Memory B cell (primary cell): ENCODE measurements at places on chromosomes 3 and 15.
A peak's percentile ranks its signal among the peaks of the same experiment; 100 is the strongest.

DNA sequence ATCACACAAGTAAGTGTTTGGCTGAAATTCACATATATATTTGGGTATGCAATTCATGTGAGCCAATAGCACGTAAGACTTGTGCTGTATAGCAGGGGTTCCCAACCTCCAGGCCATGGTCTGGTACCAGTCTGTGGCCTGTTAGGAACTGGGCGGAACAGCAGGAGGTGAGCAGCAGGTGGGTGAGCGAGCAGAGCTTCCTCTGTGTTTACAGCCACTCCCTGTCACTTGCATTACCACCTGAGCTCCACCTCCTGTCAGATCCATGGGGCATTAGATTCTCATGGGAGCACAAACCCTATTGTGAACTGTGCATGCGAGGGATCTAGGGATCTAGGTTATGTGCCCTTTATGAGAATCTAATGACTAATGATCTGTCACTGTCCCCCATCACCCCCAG is 59.7 kb downstream of the MAP3K13 start:
- no peak for DNase-seq

DNA sequence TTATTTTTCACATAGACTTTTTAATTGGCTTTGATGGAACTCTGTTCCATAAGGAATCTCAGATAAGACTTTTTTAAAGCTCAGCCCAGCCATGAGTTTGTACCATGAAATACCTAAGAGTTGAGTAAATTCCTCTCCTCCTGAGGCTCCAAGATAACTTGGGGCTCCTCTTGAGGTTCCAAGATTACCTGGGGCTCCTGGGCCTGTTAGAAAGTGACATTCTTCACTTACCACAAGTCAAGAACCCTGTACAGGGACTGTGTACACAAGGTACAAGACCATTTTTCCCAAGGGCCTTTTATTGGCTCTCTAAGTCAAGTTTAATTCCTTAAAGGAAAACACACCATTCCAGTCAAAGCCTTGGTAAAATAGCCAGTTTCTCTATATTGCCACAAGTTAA is 111.3 kb upstream of the PRR20G start:
- DNase-seq: no peak

DNA sequence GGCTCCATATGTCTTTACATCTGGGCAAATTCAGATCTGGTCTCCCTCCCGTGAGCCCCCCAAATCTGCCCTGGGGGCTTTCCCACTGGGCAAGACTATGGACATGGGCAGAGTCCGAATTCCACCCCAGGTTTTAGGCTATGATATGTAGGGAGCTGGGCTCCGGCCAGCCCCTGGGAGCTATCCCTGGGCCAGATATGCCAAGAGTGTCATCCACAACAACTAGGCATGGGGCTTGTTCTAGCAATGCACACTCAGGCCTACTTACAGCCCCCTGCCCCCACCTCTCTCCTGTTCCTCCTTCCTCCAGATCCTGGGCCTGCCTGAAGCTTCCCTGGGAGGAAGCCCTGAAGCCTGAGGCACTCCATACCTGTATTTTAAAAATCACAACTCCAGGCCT is 622 bp downstream of the XIRP1 start:
- no peak for DNase-seq

- no peak for DNase-seq
Observed at GRCh38 chr3:186746008-186746407, 28.8 kb downstream of the KNG1 start.

GRCh38 chr3:137866933-137867332 is 102.8 kb downstream of the SOX14 start:
- no peak for DNase-seq

GRCh38 chr3:170584585-170585007 is 1.3 kb downstream of the SLC7A14 start:
- peak; percentile 24 for DNase-seq

DNA sequence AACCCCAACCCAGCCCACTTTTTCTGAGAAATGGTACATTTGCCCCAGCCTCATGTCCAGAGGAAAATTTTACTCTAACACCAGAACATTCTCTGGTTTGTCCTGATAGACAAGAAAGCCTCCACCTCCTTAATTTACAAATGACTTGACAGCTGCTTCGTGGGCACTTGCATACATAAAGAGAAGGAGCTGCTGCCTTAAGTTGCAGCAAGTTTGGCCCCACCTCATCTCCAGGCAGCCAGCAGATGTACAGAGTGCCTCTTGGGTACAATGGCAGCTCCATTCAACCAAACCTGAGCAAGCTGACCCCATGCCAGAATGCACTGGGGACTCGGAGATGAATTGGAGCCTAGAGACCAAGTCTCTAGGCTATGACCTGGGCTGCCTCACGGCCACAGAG is 6.2 kb upstream of the H1-8 start:
- DNase-seq: no peak

GRCh38 chr15:39580117-39580484 is 778 bp upstream of the THBS1 start:
- DNase-seq: no peak

- no peak for DNase-seq
Observed at GRCh38 chr3:16028604-16029003, 145.9 kb upstream of the GALNT15 start.

- no peak for DNase-seq
Observed at GRCh38 chr15:60614028-60614427, 135.1 kb upstream of the ICE2 start.

GRCh38 chr3:3893590-3893989 is 94.4 kb downstream of the LRRN1 start:
- DNase-seq: no peak

DNA sequence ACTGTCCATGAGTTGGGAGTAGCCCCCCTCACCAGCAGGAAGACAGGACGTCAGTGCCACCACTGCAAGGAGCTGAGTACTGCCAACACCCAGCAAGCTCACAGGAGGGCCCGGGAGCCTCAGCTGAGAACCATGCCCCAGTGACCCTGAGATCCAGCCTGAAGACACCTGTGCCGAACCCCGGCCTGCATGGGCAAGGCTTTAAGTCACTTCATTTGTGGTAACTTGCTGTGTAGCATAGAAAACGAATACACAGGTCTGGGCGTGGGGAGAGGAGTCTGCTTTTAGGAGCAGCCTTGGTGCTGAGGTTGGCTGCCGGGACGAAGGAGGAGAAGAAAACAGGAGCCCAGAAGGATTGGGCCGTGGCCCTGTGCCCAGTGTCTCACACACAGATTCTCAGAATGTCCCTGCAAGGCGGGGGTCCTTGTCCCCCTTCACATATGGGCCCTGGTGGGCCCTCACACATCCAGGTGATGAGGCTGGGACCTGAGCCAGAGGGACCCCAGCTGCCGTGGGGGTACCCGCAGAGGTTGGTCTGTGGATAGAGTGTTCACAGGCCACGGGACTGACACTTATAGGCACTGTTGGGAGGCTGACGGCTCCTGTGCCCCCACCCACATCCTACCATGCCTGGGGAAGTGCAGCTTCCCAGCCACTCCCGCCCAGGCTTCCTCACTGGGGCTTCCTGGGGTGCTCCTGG is 85.3 kb downstream of the PLXNA1 start:
- DNase-seq: no peak

DNA sequence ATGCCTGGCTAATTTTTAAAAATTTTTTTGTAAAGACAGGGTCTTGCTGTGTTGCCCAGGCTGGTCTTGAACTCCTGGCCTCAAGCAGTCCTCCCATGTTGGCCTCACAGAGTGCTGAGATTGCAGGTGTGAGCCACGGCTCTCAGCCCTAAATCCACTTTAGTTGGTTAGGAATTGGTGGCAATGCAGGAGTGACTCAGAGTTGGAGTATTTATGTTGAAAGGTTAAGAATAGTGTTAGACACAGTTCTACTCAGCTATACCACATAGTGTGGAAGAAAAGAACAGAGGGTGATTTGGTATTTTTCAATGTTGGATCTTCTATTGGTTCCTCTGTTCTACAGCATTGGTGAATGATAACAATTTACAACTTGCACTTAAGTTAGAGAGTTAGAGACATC is 7.6 kb downstream of the ZNF639 start:
- DNase-seq: no peak

DNA sequence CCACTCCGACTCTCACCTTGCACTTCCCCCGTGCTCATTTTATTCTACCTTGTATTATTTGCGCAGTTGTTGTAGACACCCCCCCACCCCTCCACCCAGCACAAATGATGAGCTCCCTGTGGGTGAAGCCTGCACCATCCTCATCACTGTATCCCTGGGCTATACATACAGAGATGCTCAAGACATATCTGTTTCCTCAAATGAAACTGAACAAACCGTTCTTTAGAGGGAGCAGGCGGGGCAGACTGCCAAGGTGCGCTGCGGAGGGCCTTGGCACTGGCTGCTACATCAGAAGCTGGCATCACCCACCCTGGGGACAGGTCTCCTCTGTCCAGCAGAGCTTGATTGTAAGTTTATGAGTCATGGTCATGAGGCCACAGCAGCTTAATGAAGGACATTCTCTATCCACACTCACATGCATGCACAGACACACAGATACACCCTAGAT is 29.0 kb downstream of the ADCY5 start:
- no peak for DNase-seq

GRCh38 chr3:11362600-11362999 is 90.4 kb downstream of the ATG7 start:
- DNase-seq: no peak

DNA sequence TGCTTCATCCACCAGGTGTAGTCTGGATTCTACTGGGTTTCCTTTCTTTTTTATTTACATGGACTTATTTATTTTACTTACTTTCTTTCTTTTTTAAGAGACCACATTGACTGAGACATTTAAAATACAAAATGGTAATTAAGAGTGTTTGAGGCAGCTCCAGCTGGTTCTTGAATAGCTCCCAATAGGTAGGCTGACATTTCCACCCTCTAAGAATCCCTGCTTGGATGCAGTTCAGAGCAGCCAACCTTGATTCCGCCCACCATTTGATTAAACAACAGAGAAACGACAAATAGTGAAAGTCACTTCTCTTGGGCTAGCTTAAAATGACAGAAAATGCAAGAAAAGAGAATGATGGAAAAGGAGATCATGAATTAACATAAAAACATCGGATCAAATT is 270.5 kb downstream of the TUSC7 start:
- DNase-seq: no peak

- no peak for DNase-seq
Observed at GRCh38 chr3:172776049-172776717, 25.7 kb downstream of the ECT2 start.

GRCh38 chr3:157541506-157542236 is 38.5 kb upstream of the VEPH1 start:
- DNase-seq: no peak

DNA sequence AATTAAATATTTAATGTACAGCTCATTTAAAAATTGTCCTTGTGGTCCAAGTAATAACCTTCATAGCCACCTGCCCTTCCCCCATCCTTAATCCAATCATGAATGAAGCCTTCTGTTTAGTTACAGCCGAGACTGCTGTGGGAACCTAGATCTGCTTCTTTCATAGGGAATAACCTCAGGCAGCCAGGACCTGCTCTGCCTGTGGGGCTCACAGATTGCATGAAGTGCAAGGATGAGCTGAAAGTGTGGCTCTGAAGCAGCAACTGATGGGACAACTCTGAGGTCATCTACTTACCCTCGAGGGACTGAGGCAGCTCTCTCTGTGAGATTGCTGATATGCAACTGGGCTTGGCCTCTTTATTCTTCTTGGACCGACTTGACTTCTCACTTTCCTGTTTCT is 169.8 kb downstream of the POTEB3 start:
- no peak for DNase-seq

- DNase-seq: no peak
Observed at GRCh38 chr3:99700631-99701268, 62.4 kb downstream of the COL8A1 start.

DNA sequence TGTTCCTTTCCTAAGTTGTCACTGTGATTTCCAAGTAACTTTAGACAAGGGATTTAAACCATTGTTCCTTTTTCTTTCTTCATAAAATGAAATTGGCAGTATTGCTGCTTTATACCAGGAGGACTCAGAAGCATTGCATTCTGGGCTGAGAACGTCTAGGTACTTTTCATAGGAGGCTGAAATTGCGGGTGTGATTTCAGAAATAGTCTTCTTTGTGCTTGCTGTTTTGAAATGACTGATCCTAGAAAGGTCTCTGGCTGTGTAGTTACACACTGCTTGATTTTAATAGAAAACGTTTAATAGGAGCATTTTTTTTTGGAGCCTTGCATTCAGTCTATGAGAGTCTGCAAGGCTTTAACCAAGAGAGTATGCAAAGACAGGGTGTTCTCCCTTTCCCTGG is 56.3 kb downstream of the PPM1L start:
- DNase-seq: no peak

GRCh38 chr15:66844747-66845145 is 142.7 kb downstream of the SMAD6 start:
- DNase-seq: no peak

- no peak for DNase-seq
Observed at GRCh38 chr3:3998140-3998922, 199.1 kb downstream of the LRRN1 start.

- DNase-seq: no peak
Observed at GRCh38 chr3:122392868-122393844, 9.2 kb downstream of the FAM162A start.

DNA sequence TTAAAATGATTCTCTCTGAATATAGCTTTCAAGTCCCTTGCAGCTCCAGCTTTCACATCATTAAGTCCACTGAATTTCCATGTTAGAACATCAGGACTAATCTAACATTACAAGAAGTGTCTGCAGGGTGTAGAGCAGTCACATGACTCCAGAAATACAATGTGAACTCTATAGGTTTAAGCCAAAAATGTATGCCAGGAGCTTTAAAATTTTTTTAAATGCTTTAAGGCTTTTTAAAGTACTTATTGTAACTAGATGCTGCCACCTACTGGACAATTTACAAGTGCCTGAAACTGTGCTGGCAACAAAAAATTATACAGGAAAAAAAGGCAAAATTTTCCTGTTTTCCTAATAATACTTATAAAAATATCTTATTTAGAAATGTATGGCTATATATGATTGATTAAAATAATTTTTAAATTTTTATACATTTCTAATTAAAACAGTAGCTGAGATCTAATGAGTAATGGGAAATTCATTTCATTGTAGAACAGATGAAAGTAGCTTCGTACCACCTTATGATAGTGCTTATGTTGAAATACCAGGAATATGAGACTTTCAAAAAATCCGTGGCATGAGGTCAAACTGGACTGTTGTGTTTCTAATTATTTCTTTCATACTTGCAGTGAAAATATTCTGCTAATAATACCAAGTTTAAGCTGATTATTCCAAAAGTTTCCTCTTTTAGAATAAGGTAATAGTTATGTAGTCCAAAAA is 25.7 kb downstream of the FSIP1 start:
- peak; percentile 23 for DNase-seq

- DNase-seq: no peak
Observed at GRCh38 chr3:135057996-135058395, 262.9 kb downstream of the EPHB1 start.

DNA sequence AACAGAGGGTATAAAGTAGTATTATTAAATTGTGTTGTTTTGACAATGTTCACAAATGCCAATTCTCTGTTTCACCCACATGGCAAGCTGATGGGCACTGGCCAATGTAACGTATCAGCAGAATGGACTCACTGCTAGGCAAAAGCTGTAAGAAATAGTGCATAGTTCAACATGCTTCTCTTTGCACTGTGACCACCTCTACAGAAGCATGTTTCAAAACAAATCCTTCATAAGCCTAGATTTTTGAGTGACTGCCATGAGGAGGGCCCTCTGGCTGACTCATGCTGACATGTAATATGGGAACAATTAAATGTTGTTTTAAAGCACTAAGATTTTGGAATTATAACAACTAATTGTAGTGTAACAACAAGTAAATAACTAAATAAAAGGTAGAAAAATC is 3.2 kb downstream of the GBE1 start:
- no peak for DNase-seq

- no peak for DNase-seq
Observed at GRCh38 chr3:3699407-3699806, 99.8 kb upstream of the LRRN1 start.
